GM19239 (cell line): ENCODE measurements at places on chromosomes 11 and 22.
A peak's percentile ranks its signal among the peaks of the same experiment; 100 is the strongest.

GRCh38 chr11:73116636-73117035 lies 25.5 kb downstream of the FCHSD2 start:
- DNase-seq, result no peak

GRCh38 chr11:36311926-36312595 lies 16.0 kb downstream of the PRR5L start:
- DNase-seq, result no peak

GRCh38 chr11:57332694-57333440 lies 2.8 kb downstream of the SSRP1 start:
- no peak for DNase-seq

DNA sequence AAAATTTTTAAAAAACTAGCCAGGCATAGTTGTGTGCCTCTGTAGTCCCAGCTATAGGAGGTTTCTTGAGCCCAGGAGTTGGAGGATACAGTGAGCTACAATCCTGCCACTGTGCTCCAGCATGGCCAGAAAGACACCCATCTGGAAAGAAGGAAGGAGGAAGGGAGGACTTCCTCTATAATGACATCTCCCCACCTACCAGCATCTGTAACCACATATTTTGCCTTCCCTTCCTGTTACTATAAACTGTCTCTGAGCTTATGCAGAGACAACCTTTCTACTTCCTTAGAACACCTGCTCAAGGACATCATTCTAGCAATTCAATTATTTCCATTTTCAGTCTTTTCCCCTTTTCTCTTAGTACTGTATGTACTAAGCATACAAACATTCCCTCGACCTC lies 2.2 kb upstream of the NUP160 start:
- DNase-seq, result no peak

DNA sequence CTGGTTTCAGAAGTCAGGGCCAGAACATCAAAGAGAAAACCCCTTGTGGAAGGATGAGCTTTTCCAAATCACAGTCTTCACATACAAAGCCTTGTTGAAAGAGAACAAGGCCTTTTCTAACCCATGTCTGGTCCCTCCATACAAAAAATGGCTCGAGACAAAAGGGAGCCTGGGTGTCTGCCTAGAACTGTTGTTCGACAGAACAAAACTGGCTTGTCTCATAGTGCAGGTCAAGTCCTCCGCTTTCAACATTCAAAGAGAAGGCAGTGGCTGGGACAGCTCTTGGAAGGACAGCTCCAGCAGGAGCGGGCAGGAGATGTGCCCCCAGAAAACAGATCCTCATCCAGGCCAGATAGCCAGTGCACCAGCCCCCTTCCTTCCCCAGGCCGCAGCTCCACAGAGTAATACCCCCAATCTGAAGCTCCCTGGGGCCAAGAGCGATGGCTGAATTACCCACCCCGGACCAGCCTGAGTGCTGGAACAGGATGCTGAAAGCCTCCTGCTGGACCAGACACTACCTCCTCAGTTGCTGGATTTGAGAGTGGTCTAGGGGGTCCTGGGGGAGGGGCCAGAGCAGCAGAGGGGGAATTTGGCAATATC lies 27.6 kb downstream of the USH1C start:
- no peak for DNase-seq

- no peak for DNase-seq
Measured at GRCh38 chr11:72863916-72864315, 49.7 kb downstream of the ATG16L2 start.

DNA sequence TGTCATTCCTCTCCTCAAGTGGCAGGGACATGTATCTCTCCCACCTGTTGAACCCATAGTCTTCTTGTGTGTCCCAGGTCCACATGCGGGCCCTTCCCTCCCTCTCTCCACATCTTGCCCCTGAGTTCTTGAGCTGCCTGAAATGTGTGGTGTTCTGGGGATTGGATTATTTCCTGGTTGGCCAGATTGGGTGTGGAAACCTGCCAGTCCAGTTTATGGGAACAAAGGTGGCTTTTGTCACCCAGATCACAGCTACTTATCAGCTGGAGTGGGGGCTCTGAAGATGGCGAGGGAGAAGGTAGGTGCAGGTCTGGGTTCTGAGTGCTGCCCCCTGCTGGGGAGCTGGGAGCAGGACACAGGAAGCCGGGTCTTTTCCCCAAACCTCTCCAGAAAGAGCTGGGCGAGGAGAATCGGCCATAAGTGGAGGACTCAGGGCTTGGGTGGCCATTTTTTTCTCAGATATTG lies 14.2 kb downstream of the DTX4 start:
- DNase-seq, result peak; percentile 71

DNA sequence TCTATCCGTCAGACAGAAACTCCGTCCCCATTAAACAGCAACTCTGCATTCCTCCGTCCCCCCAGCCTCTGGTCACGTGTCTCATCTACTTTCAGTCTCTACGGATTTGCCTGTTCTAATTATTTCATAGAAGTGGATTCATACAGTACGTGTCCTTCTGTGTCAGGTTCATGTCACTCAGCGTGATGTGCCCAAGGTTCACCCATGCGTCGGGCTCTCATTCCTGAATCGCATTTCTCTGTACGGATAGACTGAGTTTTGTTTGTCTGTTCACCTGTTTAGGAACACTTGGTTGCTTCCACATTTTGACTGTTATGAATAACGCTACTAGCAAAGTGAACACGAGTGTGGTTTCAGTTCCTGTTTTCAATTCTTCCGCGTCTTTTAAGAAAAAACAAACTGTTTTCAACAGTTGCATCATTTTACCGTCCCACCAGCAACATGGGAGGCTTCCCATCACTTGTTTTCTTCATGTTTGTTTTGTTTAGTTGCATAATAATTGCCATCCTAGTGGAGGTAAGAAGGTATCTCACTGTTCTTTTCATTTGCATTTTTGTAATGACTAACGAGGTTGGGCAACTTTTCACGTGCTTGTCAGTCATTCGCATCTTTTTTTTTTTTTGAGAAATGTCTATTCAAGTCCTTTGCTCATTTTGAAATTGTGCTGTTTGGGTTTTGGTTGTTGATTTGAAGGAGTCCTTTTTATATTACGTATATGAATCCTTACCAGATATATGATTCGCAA lies 8.9 kb upstream of the NLRP6 start:
- DNase-seq, result no peak

DNA sequence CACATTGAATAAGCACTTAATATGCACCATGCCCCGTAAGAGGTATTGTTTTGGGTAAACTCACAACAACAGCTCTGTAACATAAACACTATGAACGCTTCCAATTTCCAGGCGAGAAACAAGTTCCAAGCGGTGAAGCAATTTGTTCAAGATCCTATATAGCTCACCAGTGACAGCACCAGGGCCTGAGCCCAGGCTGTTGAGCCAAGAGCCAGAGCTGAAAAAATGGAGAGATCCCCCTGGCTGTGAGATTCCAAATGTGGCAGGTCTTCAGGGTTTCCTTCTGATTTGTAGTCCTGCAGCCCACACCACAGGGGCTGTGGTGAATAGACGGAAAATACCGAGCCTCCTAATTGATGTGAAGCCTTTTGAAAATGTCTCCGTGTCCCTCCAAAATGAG lies 268.0 kb upstream of the KIRREL3 start:
- DNase-seq, result no peak

GRCh38 chr11:125397421-125397820 lies 98.6 kb downstream of the FEZ1 start:
- DNase-seq, result no peak

DNA sequence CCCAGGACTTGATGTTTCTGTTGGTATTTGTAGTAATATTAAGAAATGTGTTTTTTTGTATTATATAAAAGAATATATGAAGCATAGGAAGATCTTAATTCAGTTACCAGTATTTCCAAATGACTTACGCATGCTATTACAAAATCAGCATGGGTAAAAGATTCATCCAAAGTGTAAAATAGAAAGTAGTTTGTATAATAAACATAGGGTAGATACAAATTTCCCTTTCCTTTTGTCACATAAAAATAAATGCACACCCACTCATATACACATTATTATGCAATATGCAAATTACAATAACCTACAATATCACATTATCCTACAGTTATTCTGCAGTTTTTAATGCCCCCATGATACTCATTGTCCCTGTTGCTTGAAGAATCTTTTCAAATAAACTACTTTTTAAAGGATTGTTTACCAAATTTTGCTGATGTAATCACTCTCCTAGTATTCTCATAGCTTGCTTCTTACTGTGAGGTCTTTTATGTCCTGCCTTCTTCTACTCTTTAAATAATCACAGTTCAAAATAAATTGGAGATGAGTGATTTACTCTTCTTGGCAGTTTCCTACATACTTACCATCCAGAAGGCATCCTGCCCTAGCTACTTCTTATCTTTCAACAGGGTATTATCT lies 244.0 kb downstream of the CASP12 start:
- no peak for DNase-seq

DNA sequence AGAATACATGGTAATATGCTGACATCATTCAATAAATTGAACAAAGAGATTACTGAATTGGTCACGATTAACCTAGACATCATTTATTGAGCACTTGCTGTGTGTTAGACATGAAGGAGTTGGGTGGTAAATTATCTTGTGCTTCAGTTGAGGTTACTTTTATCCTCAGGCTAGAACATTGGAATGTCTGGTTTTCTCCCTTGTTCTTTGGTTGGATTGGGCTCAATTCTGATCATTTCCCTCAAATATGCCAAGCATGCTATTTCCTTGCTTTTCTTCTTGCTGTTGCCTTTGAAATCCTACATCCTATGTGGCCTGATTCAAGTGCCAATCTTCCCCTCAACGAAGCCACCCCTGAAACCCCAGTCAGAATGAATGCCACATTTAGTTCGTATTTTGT lies 65.8 kb downstream of the DEUP1 start:
- DNase-seq, result no peak

DNA sequence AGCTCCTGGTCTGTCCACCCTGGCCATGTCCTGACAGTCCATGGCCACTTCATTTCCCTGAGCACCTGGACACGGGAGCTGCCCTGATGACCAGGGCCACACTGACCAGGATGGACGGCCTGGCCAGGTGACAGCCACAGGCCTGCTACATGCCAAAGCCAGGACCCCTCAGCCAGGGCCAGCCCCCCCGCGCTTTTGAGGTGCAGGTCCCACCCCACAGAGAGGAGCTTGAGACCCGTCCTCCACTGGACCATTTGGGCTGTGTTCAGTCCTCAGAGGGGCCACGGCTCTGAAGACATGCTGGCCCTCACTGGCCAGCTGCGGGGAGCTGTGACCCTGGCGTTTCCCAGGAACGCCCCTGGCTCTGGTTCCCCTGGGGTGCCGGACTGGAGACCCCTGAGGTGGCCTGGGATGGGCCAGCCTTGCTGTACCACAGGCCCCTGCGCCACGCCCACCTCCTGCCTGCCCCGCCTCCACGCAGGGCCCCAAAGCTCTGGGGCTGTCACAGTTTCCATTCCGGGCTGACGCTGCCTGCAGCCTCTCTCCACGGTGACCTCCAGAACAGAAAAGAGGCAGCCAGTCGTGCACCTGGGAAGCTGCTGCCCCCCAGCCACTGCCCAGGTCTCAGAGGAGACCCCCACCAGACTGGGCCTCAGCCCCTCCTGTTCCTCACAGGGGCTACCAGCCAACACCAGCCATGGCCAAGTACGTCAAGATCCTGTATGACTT lies 18.2 kb downstream of the EPS8L2 start:
- no peak for DNase-seq

GRCh38 chr11:121029153-121029552 lies 5.3 kb downstream of the TBCEL start:
- DNase-seq, result no peak

DNA sequence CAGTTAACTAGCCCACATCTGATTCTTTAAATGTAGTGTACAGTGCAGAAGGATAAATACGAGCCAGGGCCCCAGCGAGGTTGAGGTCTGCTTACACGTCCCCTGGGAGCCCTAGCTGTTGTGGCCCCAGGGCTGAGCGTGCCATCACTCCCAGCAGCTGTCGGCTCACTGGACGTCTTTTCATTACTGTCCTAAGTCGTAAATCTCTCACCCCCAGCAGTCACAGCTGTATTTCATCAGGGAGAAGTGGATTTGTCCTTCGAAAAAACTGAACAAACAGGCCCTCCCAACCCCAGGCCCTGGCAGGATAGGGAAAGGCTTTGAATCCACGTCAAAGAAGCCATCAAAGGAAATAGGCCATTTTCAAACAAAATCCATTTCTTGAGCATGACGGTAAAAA lies 110.4 kb upstream of the CSNK2A3 start:
- no peak for DNase-seq

- no peak for DNase-seq
Measured at GRCh38 chr11:6617315-6617781, 1.9 kb downstream of the TPP1 start.

DNA sequence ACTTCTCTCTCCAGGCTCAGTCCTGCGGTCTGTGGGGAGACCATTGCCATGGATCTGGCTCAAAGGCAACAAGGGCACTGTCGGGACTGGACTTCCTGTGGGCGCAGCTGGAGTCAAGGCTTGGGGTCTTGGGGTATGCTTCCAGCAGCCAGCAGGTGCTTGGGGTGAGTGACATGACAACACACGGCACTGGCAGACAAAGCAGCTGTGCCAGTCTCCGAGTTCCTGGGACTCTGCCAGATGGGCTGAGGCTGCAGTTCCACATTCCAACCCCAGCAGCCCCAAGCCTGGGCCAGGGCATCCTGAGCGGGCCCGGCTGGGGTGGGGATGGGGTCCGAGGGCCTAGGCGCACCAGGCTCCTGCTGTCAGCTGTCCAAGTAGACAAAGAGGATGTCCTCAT lies 12.3 kb downstream of the GUCD1 start:
- no peak for DNase-seq

- DNase-seq, result no peak
Measured at GRCh38 chr11:26027887-26028286, 304.0 kb upstream of the ANO3 start.

DNA sequence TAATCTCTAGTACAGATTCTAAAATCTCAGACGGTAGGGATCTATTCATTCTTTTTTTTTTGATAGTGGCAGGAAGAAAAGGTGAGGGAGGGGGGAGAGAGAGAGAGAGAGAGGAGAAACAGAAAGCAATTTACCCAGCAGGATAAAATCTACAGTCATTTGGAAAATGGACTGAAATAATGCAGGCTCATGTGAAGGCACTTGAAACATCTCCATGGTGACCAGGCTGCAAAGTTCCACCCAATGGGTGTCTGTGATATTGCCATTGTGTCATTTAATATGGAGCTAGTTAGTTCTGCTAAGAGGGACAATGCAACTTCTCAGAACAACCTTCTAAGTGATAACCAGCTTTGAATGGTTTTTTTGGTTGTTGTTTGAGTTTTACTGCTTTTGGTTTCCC lies 165.2 kb upstream of the RAG2 start:
- DNase-seq, result no peak

GRCh38 chr22:49328118-49328475 lies 499.6 kb downstream of the BRD1 start:
- no peak for DNase-seq
